ENCODE measurements at places on chromosomes 5 and 9. TPM values are rescaled to one million over a fixed set of nuclear protein-coding genes. Genes with fewer than 3 reads are reported as not detected.

RAB3C gene
- 1.1 TPM for total RNA-seq

FRRS1L gene
- 1.8 TPM for total RNA-seq

DNA sequence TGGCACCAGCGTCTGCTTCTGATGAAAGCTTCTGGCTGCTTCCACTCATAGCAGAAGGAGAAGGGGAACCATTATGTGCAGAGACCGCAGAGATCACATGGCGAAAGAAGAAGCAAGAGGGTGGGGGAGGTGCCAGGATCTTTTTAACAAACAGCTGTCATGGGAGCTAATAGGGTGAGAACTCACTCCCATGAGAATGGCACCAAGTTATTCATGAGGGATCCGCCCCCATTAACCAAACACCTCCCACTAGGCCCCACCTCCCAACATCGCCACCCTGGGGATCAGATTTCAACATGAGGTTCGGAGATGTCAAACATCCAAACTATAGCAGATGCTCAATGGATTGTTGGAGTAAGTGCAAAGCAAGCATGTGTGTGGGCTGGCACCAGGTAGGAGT is 125.8 kb upstream of the SLIT3 start:
- no peak overlapping the region for H3K27ac ChIP-seq
- H3K4me3 ChIP-seq = no peak overlapping the region
- no peaks in the 10 kb centered on the region for H3K27me3 ChIP-seq
- H3K4me1 ChIP-seq = no peaks in the 10 kb centered on the region
- H3K36me3 ChIP-seq = no peaks in the 10 kb centered on the region
- no peak for DNase-seq

GRCh38 chr9:73640971-73641370 is 489.3 kb downstream of the ANXA1 start:
- no peaks in the 10 kb centered on the region for H3K4me1 ChIP-seq
- no peak overlapping the region for H3K4me3 ChIP-seq
- no peaks in the 10 kb centered on the region for H3K27me3 ChIP-seq

Data from colonic mucosa (tissue), 4 donors.